ENCODE measurements at places on chromosomes 4 and X.

DNA sequence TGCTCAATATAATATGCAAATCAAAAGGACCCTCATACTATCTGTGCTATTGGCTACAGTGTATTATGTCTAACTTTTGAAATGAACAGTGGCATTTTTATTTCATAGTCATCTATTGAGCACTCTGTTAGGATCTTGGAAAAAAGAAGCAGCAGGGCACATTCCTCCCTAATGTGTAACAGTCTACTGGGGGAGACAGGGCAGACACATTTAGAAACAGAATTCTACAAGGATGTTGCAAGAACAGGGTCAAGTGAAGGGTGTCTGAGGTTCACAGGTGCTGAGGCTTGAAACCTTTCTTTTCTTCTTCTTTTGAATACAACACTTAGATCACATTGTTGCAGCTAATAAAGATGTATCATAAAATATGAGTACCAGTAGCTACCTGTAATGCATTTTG lies 129.7 kb upstream of the SLC4A4 start:
- DNase-seq = no peak

DNA sequence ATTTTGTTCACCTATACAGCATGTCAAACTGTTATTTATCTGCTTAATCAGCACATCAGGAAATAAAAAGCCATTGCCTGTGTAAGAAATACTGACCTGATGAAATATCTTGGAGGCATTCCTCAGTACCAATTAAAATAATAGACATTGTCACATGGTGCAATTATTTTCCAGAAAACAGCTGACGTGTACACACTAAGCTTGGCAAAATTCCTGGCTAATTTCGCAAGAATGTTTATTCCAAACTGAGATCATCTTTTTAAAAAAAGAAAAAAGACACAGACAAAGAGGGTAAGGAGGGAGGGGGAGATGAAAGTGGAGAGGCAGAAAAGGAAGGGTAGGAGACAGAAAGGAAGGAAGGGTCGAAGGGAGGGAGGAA lies 61.9 kb upstream of the NFKB1 start:
- no peak for DNase-seq

GRCh38 chr4:38610966-38611431 lies 53.0 kb upstream of the KLF3 start:
- DNase-seq = no peak

- no peak for DNase-seq
Observed at GRCh38 chrX:122626871-122627270, 557.2 kb upstream of the GRIA3 start.

- DNase-seq = no peak
Observed at GRCh38 chr4:74548561-74548960, 103.6 kb downstream of the AREG start.

DNA sequence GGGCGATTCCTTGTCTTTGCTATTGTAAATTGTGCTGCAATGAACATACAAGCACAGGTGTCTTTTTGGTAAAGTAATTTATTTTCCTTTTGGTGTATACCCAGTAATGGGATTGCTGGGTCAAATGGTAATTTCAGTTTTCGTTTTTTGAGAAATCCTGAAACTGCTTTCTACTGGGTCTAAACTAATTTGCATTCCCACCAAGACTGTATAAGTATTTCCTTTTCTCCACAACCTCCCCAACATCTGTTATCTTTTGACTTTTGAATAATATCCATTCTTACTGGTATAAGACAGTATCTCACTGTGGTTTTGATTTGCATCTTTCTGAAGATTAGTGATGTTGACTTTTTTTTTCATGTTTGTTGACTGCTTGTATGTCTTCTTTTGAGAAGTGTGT lies 2506.0 kb downstream of the PCDH7 start:
- no peak for DNase-seq

DNA sequence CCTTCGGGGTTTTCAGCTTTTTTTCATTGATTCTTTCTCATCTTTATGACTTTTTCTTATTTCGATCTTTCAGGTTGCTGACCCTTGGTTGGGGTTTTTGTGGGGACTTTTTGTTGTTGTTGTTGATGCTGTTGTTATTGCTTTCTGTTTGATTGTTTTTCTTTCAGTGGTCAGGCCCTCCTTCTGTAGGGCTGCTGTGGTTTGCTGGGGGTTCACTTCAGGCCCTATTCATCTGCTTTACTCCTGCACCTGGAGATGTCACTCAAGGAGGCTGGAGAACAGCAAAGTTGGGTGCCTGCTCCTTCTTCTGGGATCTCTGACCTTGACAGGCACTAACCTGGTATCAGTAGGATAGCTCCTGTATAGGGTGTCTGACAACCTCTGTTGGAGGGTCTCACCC lies 39.9 kb upstream of the PCDH18 start:
- DNase-seq = no peak

DNA sequence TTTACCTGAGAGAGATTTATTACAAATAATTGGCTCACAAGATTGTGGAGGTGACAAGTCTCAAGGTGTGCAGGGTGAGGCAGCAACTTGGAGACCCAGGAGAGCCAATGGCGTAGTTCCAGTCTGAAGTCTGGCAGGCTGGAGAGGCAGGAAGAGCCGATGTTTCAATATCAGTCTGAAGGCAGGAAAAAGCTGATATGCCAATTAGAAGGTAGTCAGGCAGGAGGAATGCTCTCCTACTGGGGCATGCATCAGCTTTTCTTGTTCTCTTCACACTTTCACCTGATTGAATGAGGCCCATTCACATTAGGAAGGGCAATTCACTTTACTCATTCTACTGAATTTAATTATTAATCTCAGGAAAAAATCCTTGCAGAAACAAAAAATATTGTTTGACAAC lies 1351.7 kb upstream of the ADGRL3 start:
- DNase-seq = no peak

DNA sequence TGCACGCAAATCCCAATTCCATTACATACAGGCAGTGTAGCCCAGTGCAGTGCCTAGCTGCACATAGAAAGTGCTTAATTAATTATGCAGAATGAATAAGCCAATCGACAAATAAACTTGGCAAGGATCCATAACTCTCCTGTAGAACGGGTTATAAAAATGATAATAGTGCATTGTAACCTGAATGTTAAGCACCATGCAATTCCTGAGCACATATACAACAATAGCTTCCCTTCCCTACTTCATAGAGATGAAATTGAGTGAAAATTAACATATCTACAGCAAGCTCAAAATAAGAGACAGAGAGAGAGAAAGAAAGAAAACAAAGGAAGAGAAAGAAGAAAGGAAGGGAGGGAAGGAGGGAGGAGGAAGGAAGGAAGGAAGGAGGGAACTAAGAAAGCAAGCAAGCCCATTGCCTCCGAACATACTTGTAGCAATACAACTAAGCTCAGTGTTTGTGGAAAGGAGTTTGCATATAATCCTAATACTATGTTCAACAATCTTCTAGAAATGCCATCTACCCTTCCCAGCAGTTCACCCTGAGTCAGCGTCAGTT lies 1074.0 kb upstream of the LCORL start:
- DNase-seq = no peak

DNA sequence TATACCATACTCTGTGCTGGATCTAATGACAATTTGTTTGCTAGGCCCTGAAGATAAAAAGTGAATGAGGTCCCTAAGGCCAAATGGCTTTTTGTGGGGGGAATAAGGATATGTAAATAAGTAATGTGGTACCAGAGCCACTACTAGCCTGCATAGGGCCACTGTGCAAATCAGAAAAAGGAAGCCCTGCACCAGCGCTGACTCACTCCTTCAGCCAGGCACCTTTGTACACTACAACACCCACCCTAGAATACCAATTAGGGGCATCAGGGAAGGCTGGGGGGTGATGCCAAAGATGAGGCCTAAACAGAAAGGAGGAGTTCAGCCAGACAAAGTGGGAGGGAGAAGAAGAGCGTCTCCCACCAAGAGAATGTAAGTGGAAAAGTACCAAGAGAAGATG lies 122.2 kb downstream of the CAMK2D start:
- no peak for DNase-seq

- no peak for DNase-seq
Observed at GRCh38 chrX:20217906-20218305, 48.8 kb downstream of the RPS6KA3 start.

DNA sequence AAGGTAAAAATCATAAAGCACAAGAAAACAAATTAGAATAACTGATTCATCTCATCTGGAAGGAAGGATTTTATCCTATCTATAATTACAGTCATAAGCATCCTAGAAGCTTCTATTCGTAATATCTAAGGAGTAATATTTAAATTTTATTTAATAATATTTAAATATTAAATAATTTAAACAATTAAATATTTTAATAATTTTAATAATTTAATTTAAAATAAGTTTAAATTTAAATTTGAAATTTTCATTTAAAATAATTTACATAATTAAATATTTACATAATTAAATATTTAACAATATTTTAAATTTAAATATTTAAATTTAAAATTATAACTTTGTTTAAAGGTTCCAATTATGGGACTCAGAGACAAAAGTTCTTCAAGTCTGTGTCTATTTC lies 127.5 kb upstream of the GK2 start:
- no peak for DNase-seq

GRCh38 chrX:103183912-103184311 lies 31.0 kb upstream of the BEX4 start:
- DNase-seq = no peak

- DNase-seq = no peak
Observed at GRCh38 chrX:117972711-117973109, 143.9 kb downstream of the KLHL13 start.

GRCh38 chrX:135112096-135112729 lies 8.1 kb downstream of the ETDB start:
- no peak for DNase-seq

GRCh38 chrX:30304866-30305265 lies 4.3 kb downstream of the NR0B1 start:
- no peak for DNase-seq

DNA sequence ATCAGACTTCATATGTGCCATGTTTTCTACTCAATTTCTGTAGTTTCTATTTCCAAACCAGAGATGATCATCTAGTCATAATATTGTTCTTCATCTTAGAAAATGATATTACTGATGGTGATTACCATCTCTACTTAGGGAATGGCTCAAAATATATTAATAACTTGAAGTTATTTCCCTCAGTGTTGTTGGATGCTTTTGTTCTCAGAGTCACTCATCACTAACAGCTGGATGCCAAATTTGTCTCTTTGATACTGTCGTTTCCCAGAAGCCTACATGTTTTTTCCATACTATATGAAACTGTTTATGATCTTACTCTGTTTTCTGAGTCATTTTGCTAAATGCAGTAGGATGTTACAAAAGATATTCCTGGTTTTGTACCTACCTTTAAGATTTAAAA lies 8.9 kb downstream of the PGAM4 start:
- DNase-seq = no peak

DNA sequence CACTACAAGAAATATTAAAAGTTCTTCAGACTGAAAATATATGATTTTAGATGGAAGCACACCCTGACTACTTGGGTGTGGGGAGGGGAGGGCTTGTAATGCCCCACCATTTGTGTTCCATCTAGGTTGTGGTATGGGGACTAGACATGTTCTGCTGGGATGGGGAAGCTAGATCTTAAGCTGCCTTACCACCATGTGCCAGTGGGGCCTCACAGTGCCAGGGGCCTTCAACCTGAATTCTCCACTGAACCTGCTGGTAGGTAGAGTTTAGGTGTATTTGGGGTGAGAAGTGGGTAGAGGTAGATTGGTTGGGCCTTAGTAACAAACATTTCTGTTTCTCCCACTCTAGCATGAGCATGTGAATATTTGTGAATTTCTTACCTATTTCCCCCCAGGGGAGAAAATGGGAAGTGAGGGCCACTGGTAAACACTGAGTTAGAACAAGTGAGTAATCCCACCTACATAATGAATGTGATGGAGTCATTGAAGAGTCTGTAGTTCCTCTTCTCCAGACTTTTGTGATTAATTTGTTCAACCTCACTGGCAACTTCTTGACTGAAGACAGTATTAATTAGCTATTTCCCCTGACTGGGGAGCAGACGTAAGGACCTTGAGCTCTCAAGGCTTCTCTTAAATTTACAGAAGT lies 44.0 kb downstream of the BRCC3 start:
- no peak for DNase-seq

DNA sequence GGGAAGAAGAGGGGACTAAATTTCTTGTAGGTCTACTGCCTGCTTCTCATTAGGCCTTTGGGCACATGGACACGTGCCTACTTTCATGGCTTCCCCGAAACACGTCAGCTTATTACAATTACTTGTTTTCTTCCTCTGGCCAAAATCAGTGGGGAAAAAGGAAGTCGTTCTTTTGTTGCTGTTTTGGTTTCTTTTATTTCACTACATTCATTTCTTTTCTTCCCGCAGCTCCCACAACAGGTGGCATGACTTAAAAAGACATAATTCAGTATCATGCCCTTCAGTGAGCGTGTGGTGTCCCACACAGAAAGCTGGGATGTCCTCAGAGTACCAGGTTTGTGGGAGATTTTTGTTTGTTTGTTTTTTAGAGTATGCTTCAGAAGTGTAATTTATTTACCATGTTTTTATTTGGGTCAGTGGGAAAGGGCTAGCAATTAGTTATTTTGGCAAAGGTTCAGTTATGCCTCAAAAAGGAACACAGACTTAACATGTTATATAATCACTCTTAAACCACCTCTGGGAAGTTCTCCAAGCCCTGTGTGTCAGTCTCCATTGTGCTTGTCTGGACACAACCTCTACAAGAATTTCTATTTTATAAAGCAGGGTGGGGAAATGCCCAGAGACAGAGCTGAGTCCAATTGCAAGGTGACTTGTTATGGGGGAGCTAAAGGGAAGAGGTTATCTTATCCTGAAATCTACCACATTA lies 44.2 kb upstream of the SPRY1 start:
- DNase-seq = no peak

DNA sequence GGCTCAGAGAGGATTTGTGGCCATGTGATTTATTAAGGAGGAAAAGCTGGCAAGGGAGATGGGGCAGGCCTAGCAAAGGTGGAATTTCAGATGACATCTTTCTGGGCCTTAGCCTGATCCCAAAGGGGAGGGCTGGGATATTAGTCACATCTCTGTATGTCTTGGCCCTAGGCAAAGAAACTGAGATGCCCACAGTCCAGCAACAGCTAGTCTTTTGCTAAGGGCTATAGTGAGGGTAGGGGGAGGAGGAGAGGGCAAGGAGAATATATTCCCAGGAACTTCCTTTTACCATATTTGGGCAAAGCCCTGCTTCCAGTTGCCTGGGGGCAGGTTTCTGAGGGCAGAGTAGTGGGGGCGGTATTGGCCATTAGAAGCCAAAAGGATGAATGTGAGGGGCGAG lies 209.8 kb upstream of the NR3C2 start:
- DNase-seq = no peak

- no peak for DNase-seq
Observed at GRCh38 chr4:15659768-15660570, 4.8 kb upstream of the FBXL5 start.

- DNase-seq = no peak
Observed at GRCh38 chr4:169115897-169116254, 105.8 kb upstream of the CBR4 start.

- DNase-seq = no peak
Observed at GRCh38 chrX:140190441-140191108, 225.3 kb upstream of the CXorf66 start.

DNA sequence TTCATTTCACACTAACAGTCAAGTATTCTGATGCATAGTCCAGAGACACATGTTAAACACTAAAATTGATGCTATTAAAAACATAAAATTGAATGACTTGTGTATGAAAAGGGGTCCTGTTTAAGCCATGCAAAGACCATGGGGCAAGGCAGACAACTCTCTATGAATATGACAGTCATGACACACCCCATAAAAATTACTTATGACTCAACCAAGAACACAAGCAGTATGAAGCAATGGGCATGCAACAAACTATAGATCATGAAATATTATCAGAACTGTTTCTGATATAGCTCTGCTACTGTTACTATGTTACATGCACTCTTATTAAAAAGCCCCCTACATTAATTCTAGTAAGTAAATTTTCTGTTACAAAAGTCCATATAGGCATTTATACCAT lies 57.5 kb upstream of the ZCCHC13 start:
- DNase-seq = no peak

- DNase-seq = no peak
Observed at GRCh38 chr4:70425306-70425705, 27.6 kb downstream of the OPRPN start.

Measured in T-helper 2 cell (primary cell).